Hepatocyte (in vitro differentiated cells): ENCODE measurements at places on chromosomes 4 and X.

DNA sequence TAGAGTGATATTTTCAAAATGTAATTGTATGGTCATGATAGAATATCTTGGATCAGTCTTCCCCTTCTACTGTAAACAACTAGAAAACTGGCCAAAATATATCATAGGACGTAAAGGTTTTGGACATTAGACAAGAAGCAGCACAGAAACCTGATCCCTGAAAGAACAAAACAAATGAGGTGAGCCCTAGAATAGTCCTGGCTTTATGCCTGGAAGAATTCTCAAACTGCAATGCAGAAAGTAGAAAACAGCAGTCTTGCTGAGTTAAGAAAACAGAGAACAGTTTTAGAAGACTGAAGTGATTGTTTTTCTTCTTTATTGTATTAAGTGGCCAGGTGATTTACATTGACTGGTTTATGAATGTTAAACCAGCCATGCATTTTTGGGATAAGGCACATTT, 19.5 kb downstream of the NSUN7 start:
- no peak for DNase-seq

GRCh38 chr4:53012738-53013137, 150.6 kb downstream of the RASL11B start:
- DNase-seq, result peak; percentile 34

DNA sequence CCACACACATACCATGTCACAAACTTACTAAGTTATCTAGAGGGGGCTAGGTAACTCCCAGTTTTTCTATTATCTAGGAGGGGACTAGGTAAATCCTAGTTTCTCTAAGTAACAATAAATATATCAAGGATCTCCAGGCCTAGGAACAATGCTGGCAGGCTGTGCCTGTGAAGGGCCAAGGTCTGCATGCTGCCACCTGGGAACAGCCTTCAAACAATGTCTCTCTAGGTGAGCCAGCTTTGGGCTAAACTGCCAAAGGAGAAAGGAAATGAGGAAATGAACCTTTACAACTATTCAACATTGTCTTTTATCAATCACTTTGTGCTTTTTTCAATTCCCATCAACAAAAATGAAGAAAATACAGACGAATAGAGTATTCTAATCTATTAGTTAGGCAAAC, 23.2 kb downstream of the NAF1 start:
- no peak for DNase-seq

- no peak for DNase-seq
Observed at GRCh38 chr4:77758804-77759203, 60.4 kb downstream of the CNOT6L start.

GRCh38 chrX:106931831-106932491, 11.8 kb downstream of the CLDN2 start:
- no peak for DNase-seq

DNA sequence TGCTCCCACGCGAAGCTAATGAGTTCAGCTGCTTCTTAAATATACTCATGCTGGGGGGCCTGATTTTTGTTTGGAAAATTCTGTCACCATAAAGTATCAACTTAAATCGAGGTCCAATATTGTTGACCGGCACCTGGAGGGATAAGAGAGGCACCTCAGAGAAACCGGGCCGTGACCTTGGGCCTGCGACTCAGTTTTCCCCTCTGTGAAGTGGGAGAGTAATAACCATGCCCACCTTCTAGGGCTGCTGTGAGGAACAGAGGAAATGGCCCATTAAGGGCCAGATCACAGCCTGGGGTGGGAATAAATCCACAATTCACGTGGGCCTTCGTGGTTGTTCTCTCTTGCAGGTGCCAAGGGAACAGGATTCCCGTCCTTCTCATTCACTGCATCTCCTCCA, 39.4 kb downstream of the ZBTB49 start:
- no peak for DNase-seq

DNA sequence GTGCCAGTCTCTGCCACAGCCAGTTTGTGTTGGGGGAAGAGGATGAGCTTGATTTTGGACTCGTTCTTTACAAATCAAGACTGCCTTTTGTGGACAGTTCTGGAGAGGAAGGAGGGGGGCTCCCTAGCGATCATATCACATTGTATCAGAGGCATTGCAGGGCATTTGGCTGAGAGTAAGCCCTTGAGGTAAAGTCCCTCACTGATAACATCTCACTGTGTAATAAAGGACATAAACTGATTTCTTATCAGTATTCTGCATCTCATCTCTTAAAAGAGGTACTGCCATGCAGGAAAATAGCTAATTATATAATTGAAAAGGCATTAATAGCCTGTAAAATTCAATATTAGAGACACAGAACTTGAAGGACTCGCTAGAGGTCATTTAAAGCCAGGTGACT, 6.1 kb upstream of the IGFBP7 start:
- DNase-seq, result no peak

DNA sequence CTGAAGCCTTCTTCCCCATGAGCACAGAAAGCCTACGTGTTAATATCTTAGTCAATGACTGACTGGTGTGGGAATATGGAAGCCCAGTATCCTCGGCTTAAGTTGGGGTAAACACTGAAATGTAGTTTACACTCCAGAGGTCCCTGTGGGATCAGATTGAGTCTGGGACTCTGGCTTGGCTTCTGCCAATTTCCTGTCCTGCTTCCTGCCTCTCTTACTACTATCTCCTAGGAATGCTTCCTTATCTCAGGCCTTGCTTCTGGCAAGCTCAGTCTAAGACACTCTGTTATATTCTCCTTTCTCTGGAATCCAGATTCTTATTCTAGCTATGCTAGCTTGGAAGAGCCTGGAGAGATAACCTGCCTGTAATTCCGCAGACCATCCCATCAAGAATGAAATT, 174.0 kb upstream of the LDB2 start:
- no peak for DNase-seq

- DNase-seq, result peak; percentile 9
Observed at GRCh38 chr4:134627366-134627765, 425.8 kb upstream of the PABPC4L start.

DNA sequence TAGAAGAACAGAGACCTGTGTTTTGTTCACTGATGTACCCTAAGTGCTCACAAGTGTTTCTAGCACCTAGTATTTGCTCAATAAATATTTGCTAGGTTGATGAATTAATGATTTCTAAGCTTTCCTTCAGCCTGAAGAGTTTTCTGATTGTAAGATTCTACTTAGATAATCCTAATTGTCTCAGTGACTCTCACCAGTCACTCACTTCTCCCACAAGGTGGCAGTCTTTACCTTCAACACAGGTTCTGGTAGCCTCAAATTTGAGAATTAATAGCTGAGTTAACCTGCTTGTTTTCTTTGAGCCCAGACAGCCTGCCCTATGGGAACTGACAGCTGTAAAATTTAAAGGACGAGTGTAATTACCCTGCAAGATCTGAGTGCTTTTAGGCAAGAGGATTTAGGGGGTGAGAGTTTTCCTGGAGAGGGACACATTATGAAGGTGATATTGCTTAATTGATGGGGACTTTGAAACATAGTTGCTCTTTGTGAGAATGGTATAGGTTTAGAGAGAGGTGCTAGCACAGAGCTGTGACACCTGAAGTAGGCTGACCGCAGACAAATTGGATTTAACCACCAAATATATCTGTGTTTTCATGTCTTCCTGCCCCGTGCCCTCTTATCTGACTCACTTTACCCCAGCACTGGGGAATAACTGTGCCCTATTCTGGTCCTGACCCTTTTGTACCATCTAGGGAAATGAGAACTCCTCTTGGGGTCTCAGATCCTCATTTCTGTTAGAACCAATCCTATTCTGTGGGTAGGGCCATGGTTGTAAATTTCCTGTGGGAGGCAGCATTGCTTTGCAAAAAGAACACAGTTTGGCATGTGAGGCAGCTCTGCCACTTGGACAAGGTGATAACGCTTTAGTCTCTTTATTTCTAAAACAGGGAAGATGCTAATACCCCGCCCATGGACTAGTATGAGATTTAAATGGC, 27.7 kb downstream of the CD38 start:
- peak; percentile 77 for DNase-seq

GRCh38 chr4:52655506-52655905, 3.6 kb downstream of the USP46 start:
- DNase-seq, result no peak

DNA sequence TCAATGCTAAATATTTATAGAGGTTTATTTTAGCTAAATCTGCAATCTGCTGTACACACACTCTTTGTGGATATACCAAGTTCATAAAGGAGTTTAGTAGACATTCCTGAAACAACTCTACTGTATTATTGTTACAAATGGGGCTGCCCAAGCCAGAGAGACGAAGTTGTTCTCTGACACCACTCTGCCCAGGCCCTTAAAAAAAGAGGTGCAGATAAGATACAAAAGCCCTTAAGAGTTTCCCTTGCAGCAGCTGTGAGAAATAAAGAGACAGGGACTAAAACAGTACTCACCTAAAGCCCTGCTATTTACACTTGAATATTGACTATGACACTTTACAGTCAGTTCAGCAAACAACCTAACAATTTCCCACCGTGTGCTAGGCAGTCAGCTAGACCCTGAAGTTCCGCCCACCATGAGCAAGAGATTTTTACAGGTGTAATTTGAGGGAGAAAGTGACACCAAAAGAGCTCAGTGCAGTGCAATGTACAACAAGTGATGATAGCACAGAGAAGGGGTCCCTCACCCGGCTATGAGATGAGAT, 191.7 kb downstream of the PRDM5 start:
- no peak for DNase-seq

DNA sequence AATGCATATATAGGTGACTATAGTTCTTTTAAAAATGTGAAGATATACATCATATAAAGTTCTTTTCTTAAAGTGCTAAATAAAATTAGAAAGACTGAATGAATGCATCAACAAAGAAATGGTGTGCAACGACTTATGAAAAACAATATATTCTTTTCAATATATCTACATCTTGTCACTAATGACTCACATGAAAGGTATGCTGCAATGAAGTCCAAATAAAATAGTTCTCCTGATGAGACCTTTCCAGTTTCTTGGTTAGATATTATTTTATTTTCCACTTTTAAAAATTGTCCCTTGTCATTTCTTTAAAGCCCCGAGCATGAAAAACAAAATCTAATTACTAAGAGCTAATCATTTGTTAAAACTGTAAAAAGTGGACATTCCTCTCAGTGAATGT, 462.1 kb downstream of the PCDH11X start:
- no peak for DNase-seq

DNA sequence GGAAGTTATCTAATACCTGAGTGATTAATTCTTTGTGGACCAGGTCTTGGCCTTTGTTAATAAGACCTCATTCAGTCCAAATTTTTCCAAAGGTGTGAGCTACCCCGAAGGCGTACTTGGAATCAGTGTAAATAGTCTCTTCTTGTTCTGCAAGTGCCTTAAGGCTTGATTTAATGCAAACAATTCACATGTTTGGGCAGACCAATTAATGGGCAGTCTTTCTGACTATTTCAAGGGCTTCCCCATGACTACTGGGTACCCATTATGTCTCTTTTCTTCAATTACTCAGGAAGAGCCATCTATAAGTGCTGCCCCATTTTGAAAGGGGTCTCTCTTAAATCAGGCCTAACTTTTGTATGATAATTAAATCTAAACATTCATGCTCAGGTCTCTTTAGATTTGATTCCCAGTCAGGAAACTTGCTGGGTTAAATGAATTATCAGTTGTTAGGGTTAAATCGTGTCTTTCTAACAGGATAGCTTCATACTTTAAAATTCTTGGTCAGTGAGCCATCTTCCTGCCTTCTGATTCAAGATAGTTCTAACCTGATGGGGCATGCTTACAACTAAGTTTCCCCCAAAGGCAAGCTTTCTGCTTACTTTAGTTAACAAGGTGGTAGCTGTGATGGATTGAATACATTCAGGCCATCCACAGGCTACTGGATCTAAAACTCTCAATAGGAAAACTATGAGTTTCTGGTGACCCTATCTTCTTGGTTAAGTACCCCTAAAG, 179.6 kb downstream of the CCNG2 start:
- DNase-seq, result no peak

DNA sequence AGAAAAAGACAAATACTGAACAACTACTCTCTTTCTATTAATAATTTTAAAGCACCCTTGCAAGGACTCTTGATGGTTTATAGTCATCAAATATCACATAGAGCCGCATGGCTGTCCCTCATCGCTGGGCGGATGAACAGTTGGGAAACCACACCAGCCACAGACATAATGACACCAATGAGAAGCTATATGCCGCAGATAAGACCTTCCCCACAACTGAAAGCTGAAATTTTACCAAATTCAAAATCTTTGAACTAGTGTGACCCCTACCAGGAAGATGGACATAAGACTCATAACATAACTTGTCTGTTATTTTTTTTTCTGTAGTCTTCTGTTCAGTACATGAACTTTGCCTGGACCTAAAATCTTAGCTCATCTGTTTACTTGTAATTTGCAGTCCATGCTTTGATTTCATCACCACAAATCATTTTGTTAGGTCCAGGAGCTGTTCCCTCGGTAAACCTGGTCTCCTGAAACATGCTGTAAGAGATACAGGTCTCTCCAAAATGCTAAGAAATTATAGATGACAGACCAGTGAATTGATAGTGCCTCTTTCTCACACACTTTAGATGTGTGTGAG, 157.3 kb upstream of the RAPGEF2 start:
- no peak for DNase-seq

DNA sequence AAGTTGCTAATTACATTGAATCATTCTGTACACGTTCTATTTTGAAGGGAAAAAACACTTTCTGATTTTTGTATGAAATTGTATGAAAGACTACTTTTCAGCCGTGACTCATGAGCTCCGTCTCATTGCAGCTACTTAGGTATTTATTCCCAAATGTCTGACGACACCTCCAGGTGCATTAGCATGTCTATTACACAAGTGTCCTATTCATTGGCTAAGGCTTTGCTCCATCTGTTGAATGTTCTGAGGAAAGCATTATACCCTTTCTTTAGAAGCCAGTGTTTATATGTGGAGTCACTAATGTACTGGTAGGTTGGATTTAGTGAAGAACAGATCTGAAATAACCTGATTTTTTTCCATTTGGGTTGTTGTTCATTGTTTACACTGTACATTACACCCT, 51.8 kb downstream of the MAP7D3 start:
- no peak for DNase-seq

- DNase-seq, result no peak
Observed at GRCh38 chr4:31125496-31125895, 405.3 kb downstream of the PCDH7 start.

DNA sequence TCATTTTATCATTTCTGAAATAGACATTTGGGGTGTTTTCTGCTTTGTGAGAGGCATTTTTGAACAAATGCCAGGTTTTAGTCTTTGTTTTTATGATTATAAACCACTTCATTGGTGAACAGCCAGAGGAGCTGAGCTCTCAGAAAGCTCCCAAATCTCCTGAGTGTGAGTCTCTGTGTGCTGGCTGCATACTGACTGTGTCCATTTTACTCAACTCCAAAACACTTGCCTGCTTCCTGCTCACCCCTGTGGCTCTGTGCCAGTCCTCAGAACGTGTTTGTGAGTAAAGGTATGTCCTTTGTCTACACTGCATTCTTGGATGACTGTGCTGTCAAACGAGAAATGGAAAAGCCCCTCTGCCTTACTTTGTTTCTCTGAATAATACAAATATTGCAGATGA, 5.4 kb upstream of the LRAT start:
- no peak for DNase-seq
